ENCODE measurements at places on chromosomes 6 and 20.

GRCh38 chr20:33445881-33446625 lies 2.5 kb upstream of the SNTA1 start:
- DNase-seq: no peak

DNA sequence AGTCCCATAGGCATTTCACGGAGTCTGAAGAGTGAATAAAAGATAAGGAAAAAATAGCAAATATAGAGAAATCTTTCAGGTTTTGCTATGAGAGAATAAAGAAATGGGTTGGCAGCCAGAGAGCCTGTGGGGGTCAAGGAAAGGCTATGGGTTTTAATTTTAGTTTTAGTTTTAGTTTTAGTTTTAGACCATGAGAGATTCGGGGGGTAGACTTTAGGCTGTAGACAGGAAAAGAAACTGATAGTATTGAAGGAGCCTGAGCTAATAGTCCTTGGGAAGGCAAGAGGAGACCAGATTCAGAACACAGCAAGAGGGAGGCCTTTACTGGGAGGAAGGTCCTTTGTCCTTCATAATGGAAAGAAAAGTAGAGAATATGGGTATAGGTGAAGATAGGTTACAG lies 19.3 kb downstream of the DOP1A start:
- DNase-seq: no peak

DNA sequence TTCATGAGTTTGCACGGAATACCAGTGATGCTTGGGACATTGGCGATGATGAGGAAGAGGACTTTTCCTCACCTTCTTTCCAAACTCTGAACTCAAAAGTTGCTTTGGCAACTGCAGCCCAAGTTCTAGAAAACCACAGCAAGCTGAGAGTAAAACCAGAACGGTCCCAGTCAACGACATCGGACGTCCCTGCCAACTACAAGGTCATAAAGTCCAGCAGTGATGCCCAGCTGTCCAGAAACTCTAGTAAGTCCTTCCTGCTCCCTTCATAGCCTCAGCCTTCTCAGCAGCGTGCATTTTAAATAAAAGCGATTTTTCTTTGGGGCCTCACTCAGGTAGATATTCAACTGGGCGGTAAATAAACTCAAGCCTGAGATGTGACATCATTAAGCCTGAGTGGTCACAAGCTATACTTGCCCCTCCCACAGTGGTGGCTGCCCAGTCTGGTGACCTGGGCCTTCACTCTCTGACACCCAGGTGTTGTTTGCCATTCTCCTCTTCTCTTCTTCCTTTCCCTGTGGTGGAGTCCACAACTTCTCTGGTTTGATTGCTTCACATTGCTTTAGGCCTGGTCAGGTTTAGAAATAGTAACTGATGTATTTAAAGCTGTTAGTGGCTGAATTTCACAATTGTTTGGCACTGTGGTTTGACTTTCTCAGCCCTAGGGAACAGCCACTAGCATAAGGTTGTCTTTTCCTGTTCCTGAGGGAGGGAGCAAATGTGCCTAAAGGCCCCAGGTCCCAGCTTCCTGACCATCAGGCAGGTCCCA lies 21.6 kb upstream of the TMEM217 start:
- no peak for DNase-seq

DNA sequence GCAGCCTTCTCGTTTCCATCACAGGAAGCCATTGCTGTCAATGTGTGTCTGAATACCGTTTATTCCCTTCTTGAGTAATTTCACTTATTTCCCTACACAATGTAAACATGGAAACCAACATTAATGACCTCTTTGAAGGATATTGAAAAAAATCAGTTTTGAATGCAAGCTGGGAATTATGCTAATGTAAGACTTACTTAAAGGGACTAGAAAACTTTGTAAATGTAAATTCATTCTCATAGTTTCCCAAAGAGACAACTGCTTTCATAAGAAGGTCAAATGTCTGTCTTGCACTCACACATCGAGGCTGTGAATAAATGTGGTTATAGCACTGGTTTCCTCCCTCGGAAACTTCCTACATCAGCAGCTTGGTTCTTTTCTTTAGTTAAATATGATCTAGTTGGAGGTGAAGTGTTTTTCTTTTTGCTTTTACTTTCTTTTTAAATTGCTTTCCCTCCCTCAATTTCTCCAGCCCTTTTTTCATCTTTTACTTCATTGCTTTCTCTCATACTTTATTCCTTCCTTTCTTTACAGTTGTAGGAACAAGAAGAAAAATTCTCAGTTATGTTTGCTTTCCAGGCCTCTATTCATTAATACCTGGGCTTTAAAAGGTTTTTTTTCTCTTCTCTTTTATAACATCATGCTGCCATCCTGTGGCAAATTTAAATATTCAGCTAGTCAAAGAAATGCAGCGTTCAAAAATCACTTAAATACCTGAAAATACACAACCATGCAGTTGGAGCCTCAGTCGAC lies 108.3 kb downstream of the TNFAIP3 start:
- no peak for DNase-seq

GRCh38 chr6:87180105-87180728 lies 24.9 kb downstream of the ZNF292 start:
- no peak for DNase-seq

DNA sequence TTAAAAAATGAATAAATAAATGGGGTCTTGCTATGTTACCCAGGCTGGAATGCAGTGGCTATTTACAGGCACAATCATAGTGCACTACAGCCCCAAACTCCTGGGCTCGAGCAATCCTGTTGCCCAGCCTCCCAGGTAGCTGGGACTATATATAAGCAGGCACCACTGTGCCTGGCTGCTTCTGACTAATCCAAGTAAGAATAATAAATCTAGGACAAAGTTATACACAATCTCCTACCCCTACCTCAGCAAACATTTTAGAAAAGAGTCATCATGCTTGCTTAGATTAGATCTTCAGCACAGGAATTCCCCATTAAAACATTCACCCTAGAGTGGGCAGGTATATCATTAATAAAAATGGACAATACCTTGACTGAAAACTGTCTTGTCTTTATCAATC lies 124.6 kb downstream of the REV3L start:
- no peak for DNase-seq

DNA sequence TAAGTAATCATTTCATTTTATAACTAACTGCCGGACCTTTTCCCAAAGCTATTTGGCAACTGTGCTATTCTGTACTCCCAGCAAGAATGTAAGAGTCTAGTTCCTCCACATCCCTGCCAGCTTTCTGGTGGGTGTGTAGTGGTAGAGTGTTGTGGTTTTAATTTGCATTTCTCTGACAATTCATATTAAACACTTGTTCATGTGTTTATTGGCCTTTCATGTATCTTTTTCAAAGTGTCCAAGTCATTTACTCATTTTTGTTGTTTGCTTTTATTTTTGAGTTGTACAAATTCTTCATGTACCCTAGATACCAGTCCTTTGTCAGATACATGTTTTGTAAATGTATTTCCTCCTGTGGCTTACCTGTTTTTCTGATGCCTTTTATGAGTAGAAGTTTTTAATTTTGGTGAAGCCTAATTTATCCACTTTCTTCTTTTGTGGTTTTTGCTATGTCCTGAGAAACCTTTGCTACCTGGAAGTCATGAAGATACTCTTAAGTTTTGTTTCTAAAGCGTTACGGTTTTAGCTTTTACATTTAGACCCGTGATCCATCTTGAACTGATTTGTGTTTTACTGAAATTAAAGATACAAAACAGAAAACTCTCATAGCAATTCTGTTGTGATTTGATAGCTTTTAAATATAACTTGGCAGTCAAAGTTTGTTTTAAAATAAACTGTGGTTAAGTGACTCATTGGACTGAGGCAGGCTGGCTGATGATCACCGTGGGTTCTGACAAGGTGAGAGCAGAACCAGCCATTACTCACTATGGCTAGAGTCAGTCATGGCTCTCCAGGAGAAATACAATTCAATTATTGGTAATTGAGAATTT lies 8.0 kb downstream of the MYLIP start:
- peak; percentile 90 for DNase-seq

DNA sequence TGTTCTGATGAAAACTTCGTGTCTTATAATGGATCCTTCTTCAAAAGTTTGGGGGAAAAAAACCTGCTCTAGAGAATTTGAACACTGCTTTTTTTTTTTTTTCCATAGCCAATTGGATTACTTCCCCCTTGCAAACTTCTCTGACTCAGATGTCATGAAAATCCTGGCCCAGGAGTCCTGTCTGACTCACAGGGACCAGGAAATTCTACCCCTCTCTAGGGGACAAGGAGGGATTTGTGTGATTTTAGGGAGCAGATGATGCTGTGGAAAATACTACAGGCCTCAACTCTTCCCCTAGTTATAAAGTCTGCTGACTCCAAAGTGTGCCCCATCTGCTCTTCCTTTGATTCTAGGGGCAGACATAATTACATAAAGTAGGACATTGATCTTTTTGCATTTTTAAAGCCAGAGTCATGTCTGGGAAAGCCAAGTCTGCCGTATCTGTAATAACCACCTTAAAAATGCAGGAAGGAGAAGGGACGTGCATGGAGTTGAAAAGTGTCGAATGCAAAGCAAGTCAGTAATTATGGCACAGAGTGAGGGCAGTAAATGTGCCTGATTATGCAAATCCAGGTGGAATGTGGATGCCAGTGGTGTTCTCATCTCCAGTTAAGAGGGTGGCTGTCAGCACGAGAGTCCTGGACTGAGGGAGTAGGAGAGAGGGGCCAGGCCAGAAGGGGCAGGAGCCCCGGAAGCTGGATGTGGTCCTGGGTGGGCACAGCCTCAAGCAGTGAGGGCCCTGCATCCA lies 144.3 kb upstream of the SULF2 start:
- no peak for DNase-seq

- no peak for DNase-seq
Measured at GRCh38 chr6:154602296-154602695, 91.8 kb upstream of the CNKSR3 start.

GRCh38 chr20:58713801-58714339 lies 21.3 kb downstream of the NPEPL1 start:
- DNase-seq: no peak

DNA sequence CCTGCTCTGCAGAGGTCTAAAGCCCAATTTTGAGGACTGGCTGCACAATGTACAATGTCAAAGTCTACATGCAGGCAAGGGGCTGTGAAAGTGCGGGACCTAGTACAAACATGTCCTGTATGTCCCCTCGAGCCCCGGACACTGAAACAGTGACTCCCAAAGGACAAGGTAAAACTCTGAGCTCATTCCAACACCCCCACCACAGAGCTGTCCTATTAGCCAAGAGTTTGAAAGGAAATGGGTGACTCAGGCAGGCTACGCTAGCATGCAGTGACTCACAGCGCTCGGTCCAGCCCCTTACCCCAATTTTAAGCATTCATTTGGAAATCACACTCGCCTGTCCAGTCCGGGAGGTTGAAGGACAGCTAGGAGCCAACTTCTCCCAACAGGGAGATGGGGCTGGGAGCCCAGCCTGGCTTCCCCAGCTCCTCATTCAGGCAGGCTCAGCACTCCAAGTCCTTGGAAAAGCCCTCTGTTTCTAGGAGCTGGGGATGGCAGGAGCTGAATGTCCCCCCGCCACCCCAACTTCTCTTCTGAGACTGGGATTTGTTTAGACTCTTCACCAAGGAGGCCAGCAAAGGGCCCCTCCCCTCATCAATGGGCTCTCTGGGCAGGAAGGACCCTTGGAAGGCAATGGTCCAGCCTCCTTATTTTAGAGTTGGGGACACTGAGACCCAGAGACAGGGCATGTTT lies 3.9 kb downstream of the SDC4 start:
- DNase-seq: peak; percentile 68

DNA sequence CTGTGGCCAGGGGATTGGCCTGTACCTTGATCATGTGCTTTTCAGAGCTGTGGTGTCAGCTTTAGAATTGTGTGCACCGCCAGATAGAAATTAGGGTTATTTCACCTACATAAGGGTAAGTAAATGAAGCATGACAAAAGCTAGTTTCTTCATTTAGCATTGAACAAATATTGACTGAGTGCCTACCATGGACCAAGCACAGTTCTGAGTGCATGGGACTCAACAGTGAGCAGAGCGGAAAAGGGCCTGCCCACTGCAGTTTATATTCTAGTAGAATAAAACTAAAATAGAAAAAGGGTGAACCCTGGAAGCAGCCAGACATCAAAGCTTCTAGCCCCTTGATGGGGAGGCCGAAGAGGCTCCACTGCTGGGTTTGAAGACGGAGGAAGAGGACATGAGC lies 25.6 kb downstream of the ECT2L start:
- DNase-seq: no peak

GRCh38 chr6:3723966-3724365 lies 27.5 kb downstream of the PXDC1 start:
- no peak for DNase-seq

DNA sequence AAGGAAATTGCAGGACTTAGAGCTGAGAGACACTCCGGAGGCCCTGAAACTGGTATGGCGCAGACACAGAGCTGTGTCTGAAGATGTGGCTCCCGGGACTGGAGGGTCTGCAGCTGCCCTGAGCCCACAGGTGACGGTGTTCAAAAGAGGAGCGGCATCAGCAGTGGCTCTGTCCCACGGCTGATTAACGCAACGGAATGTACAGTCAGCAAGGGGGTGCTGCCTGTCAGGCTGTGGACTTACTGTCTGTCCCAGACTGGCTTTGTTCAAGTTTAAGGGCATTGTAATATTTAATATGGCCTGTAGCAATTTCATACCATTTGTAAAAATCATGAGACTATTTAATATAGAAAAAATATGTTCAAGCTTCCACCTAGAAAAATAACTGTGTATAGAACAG lies 228.0 kb upstream of the TAB2 start:
- no peak for DNase-seq

- DNase-seq: no peak
Measured at GRCh38 chr20:1150218-1150617, 31.8 kb downstream of the PSMF1 start.

DNA sequence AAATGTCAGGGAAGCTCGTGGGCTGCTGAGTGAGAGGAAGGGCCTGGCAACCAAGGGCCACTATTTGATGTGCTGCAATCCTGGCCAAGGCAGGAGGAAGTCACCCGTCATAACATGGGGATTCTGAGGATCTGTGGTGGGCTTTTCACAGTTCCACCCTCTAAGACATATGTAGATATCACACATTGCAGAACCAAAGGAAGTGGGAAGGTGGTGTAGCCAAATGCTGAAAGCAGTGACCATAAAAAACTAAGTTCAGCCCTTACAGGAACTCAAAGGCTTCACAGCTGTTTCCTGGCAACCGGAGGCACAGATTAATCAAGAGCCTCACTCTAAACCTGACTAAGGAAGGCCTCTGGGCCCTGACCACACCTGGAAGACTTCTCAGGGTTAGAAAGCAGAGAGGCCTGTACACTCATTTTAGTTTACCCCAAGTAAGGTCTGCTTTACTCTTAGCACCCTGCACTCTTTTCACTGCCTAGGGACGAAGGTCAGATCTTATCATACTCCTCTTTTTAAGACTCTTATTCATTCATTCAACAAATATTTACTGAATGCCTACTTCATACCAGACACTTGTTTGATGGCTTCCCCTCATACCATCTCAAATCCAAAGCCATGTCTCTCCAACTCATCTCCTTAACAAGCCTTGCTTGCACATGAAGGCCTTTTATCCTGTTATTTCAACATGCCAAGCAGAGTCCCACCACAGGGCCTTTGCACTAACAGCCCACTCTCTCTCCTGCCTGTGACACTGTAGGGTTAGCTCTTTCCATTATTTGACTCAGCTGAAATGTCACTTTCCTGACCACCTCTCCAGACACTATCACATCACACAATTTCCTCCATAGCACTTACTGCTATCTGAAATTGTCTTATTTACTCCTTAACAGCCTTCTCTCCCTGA lies 2.6 kb downstream of the UBE2V1 start:
- DNase-seq: peak; percentile 35
